ENCODE measurements at places on chromosomes 11 and 22. TPM values are rescaled to one million over a fixed set of nuclear protein-coding genes. Genes with fewer than 3 reads are reported as not detected.

GRCh38 chr11:94776351-94777321, 8.5 kb downstream of the AMOTL1 start:
- DNase-seq = no peak

DNA sequence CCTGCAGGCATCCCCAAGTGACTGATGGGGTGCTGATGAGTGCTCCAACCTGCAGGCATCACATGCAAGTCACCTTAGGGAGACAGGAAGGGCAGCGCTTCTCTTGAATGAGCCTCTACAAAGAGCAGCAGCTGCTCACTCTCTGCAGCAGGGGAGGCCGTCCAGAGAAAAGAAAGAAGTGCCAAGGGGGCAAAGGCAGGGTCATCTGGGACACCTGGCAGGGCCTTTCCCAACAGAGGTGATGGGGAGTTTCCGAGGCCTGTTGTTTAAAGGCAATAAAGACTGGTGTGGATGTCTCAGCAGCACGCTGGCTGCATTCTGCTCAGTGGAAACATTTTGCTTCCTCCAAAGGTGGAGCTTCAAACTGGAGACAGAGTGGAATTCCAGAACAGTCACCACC, 113.7 kb downstream of the ETS1 start:
- no peak for DNase-seq

GRCh38 chr11:55707029-55707428, 45.0 kb downstream of the OR4C6 start:
- DNase-seq = peak; percentile 5

GRCh38 chr11:123110397-123110796, 48.5 kb upstream of the HSPA8 start:
- DNase-seq = no peak

GRCh38 chr11:35619855-35620640, 1.8 kb downstream of the FJX1 start:
- DNase-seq = peak; percentile 82

DNA sequence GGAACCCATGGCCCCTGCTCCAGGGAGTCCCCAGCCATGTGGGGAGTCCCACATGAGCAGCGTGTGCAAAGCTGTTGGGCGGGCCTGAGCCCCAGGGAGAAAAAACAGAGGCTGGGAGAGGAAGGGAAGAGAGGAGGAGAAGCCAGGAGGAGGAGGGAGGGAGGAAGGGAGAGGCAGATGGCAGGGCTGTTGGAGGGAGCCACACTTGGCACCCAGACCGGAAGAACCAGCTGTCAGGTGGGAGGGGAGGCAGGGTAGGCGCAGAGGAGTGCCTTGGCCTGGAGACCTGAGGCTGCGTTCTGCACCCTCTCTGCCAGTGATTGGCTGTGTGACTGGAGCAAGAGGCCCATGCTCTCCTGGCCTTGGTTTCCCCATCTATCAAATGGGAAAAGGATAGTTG, 6.7 kb downstream of the SYNGR1 start:
- no peak for DNase-seq

- no peak for DNase-seq
These were observed 11.3 kb downstream of the TMEM216 start for GRCh38 chr11:61403658-61404057.

- DNase-seq = no peak
These were observed 22.4 kb upstream of the LRRC10B start for GRCh38 chr11:61486011-61486620.

GRCh38 chr22:48972979-48973693, 854.5 kb downstream of the BRD1 start:
- DNase-seq = no peak

DNA sequence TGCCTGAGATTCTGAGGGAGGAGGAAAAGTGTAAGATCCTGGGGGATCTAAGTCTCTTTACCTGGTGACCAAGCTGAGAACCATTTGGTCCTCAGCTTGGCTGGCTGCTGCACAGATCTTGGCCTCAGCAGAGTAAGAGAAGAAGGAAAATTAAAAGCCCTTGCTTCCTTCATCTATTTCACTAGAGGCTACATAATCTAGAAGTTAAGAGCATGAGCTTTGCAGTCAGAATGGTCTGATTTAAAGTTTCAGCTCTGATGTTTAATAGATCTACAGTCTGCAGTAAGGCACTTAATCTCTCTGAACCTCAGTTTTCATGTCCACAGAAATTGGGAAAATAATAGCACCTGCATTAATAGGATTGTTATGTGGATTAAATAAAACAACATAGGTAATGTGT, 3.1 kb upstream of the ZBTB16 start:
- no peak for DNase-seq

DNA sequence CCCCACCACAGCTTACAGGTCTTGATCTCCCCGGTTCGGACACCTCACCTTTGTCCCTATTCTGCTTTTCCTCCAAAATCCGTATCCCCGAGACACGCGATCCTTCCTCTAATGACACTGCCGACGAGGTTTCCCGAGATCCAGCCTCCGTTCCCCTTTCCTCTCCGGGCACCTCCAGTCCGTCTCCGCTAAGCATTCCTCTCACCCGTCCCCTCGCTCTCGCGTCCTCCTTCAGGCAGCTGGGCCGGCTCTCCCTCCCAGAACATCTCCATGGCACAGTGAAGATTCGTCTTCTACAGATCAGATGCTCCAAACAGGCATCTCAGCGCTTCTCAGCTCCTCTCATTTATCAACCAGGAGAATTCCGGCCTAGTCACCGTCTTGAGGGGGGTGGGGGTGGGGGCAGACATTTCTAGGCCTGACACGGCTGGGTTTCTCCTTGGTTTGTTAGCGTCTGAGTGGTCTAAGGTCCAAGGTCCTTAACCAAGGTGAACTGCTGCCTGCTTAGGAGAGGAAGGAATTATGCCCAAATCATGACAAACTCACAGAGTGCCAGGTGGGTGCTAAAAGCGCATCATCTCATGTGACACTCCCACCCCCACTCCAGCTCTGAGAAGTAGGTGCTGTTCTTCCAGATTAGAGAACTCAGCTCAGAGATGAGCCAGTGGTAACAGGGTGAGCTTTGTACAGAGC, at the start of gene SPTBN2:
SPTBN2 (minus strand) TSS at position 524 of the 693 bp plus-strand sequence. CDS start 7,976 bp downstream, outside the sequence.
- no peak for DNase-seq

GRCh38 chr22:22046370-22046769, 63.8 kb upstream of the TOP3B start:
- no peak for DNase-seq

DNA sequence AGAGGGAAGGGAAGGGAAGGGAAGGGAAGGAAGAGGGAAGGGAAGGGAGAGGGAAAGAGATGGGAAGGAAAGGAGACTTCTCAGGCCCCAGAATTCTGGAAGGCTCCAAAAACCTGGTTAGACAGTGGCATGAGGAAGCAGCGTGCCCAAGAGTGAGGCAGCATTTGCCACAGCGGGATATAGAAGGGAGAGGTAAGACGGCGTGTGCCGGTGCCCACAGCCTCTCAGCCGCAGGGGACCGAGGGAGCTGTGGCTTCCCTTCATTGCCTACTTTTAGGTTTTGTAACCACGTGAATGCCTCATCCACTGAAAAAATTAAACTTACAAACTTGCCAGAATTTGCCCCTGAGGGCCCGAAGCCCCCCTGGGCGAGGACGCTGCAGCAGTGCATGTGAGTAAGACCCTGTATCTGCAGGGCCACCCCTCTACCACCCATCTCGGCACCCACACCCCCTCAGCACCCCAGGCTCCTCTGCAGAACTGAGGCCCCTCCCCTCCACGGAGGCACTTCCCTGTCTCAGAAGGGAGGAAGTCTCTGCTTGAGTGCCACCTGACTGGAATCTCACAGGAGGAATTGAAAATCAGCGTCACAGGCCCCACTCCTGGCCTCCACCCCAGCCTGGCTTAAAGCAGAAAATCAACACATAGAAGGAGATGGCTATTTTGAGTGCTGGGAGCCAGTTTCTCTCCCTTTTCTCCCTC, 58.1 kb downstream of the LINC01488 start:
- DNase-seq = no peak

DNA sequence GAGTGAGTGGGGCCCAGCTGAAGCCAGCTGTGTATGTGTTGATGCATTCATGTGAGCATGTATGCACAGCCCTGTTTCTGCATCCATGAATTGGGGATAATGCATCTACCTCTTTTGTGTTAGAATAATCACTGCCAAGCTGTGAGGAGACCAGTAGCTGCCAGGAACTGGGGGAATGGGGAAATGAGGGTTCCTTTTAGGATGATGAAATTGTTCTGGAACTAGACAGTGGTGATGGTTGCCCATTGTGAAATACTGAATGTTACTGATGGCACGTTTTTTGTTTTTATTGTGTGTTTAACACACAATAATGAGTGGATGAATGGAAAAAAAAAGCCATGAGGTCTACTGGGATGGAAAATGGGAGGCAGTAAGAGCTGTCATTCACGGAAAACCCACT, 45.3 kb upstream of the WNT11 start:
- DNase-seq = no peak

DNA sequence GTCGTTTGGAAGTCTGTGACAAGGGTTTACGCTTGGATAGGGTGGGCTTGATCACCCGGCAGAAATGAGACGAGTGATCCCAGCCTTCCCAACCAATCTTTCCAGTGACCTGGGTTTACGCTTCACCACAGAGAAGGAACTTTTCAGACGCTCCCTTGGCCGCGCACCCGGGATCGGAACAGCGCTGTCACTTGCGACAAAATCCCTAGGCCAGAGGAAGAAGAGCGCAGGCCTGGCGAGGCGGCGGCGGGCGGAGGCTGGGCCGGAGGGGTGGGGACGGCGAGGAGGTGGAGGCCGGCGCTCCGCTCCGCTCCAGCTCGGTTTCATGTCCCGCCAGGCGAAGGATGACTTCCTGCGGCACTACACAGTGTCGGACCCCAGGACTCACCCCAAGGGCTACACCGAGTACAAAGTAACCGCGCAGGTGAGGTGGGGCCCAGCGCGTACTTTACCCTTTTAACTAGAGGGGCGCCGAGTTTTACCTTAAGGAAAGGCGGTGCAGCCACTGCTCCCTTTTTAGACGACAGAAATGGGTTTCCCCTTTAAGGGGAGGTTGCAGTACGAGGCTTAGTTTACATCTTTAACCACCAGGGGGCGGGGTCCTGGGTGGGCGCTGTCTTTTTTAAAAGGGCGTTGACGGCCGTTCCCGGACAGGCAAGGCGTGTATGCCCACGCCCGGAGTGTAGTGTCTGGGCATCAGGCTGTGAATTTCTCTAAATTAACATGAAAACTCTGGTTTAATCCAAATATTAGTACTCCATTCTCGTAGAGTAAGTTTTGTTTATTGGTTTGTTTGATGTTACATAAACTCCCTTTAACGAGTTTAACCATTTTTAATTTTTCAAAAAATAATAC, at the start of gene SNX15:
SNX15 (plus strand) TSS at position 227 of the 855 bp plus-strand sequence; CDS start at position 326, 99 bp downstream.
- peak; percentile 99 for DNase-seq

- no peak for DNase-seq
These were observed 48.8 kb downstream of the ABTB2 start for GRCh38 chr11:34308913-34309585.

GRCh38 chr11:6598555-6598954, 4.9 kb downstream of the RRP8 start:
- no peak for DNase-seq

DNA sequence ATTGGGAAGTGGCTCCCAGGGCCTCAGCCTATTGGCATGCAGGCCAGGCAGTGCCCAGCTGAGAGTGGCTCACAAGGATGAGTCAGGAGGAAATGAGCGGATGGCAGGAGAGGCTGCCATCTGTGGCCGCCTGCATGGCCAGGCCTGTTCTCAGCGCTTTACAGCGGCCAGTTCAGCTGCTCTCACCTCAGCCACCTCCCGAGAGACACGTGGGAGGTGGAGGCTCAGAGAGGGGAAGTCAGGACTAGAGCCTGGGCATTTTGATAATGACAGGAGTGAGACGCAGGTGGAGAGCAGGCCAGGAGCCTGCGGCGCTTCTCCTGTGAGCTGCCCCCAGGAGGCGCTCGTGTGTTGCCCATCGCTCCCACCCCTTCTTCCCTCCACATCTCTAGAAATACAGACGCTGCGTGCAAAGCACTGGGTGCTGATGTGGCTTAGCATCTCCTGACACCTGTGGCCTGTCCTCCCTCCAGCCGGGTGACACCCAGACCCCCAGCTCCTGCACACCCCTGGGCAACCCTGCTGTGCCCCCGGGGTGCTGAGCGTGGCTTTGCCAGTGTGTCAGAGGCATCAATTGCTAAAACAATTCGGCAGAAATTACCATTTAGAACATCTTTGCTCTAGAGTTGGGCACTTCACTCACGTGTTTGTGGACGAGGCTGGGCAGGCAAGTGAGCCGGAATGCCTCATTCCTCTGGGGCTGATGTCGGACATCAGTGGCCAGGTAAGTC, 21.4 kb upstream of the PANX2 start:
- no peak for DNase-seq

- no peak for DNase-seq
These were observed 45.3 kb downstream of the SGSM3 start for GRCh38 chr22:40415531-40416266.

- no peak for DNase-seq
These were observed 110.4 kb upstream of the ARHGAP42 start for GRCh38 chr11:100576718-100577021.

GRCh38 chr11:57566905-57567514, 462 bp downstream of the UBE2L6 start:
- DNase-seq = no peak

DNA sequence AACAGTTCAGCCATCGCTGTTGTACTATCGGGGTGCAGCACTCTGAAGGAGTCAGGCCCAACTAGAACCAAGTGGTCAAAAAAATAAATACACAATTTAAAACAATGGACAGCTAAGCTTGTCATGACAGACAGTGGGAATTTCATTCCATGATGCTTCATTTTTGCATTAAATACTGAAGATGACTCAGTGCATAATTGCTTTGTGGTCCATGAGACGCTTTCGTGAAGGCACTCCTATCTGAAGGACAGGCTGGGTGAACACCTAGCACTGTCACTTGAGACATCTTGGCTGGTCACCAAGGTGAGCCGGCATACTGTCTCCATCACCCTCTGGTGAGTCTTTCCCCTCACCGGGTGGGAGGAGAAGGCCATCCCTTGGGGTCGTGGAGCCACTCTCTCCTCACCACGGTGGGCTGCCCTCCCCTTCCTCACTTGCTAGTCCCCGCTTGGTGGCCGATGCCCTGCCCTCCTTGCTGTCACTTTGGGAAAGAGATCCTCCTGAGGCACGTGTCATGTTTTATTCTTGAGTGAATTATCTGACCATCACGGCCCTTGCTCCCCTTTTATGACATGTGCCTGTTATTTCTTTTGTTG, 4.9 kb upstream of the TESMIN start:
- peak; percentile 41 for DNase-seq

The ANKRD42 gene
- 1.3 TPM for total RNA-seq

The C22orf42 gene
- total RNA-seq = not detected

The SERPING1 gene
- total RNA-seq = not detected

The GPHA2 gene
- not detected for total RNA-seq

The TEX12 gene
- not detected for total RNA-seq

The OR5A1 gene
- not detected for total RNA-seq

The MS4A6E gene
- total RNA-seq = not detected

The SEC14L2 gene
- total RNA-seq = 3.4 TPM

The CAPN5 gene
- 8.7 TPM for total RNA-seq

All from SJSA1 (cell line).